Upper lobe of right lung (tissue), 1 donor: ENCODE measurements at places on chromosomes 12 and 14. TPM values are rescaled to one million over a fixed set of nuclear protein-coding genes. Genes with fewer than 3 reads are reported as not detected.

DNA sequence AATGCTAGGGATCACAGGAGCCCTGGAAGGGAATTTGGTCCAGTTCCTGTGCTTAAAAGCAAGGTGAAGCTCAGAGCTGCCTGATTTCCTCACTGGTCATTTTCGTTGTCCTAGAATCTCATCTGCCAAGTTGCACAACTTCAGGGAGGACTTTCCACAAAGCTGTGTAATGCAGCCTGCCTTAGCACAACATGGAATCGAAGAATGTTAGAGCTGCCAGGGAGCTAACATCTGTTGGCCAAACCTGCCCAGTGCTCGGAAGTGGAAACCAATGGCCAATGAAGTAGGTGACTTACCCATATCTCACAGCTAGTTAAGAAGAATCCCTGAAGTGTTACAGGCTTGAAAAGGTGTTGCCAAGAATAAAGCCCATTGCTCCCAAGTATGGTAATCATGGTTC is 79.9 kb upstream of the SSTR1 start:
- no peak for DNase-seq

Gene GRIP1
- total RNA-seq = 5.2 TPM

GRCh38 chr14:22388669-22389595 is 200.1 kb downstream of the DAD1 start:
- no peak for DNase-seq

DNA sequence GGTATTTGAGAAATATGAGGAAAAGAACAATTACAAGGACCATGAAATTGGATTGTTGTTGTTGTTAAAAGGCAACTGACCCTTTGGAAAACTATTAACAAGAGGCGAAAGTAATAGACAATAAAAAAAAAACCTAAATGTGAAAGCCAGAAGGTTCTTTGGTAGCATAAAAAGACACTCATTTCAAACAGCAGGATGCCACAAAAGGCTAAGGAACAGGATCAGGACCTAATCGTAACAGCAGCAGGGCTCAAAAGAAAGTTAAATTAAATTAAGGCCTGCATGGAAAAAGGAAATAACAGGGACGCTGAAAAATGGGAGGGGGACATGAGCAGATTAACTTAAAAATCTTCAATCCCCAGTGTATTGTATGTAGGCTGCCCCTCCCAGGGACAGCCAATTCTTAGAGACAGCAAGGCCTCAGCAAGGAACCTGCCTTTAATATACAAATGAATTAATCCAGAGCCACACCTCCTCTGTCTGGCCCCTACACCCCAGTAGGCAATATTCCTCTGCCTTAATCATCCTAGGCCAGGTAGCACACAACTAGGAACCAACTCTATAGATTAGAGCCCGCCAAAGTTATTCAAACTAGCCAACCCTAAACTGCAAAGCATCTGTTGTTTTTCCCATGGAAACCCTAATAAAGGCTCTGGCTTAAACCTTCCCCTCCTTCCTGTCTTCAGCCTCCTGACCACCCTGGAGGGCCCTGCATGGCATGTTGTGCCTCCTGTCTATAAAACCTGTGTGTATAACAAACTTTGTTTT is 28.4 kb upstream of the AP4S1 start:
- DNase-seq = no peak

Gene ESPL1
- 0.35 TPM for total RNA-seq

Gene LRP1
- 261 TPM for total RNA-seq

DNA sequence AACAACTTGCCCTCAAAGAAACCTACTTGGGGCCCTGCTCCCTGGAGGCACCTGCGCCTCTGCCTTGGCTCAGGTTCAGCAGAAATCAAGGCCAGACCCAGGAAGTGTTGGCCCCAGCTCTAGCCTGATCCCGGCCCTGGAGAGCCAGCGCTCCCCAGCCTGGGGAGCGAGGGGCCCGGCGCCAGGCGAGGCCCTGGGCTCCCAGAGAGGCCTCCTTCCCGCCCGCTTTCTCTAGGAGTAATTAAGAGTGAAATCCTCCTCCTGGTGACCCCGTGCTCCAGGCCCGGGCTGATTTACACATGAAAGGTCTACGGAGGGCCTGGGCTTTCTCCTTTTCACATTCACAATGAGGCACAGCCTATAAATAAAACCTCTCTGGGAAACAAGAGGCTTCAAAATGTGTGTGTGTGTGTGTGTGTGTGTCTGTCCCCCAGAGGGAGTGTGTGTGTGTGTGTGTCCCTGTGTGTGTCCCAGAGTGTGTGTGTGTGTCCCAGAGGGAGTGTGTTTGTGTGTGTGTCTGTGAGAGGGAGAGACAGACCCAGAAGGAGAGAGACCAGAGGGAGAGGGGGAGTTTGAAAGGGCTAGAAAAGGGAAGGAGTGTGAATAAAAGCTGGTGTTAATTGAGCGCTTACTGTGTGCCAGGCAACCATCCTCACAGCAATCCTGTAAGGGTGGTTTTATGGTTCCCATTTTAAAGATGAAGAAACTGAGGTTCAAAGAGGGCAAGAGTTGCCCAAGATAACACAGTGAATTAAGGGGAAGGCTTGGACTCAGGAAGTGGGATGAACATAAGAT is 23.8 kb upstream of the COX6A1 start:
- no peak for DNase-seq

GRCh38 chr12:84596266-84596665 is 316.3 kb downstream of the SLC6A15 start:
- no peak for DNase-seq

GRCh38 chr12:103588680-103589079 is 1.6 kb downstream of the STAB2 start:
- no peak for DNase-seq

Gene SYT1
- total RNA-seq = 0.58 TPM

GRCh38 chr12:22283006-22283506 is 51.5 kb downstream of the ST8SIA1 start:
- no peak for DNase-seq

DNA sequence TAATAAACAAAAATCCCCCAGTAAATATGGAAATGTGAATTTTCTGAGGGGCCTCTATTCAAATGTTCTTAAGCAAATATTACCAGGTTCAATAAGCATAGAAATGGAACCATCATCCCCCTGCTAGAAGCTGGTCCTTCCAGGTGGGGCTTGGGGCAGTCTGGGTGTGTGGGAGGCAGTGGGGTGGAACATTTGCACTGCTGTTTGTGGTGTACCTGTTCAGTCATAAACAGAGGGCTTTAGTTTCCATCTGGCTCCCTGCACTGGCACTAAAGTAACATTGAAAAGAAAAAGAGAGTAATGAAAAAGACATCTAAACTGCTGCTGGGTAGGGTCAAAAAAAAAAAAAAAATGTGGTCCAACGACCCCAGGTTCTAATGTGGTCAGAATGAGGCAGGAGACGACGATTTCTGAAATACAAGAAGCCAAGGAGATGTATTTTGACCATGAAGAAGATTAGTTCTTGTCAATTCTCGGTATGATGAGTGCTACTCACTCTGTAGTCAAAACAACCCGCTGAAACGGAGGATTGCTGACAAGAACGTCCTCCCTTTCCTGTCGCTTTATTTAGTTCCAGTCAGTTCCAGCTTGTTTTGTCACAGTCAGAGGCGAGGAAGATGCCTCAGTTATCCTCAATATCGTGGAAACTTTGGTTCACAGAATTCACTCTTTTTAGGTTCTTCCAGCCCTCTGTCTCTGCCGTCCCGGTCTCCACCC is 44.2 kb upstream of the MANSC4 start:
- no peak for DNase-seq

Gene PARPBP
- 2.1 TPM for total RNA-seq

Gene ZFHX2
- 2.3 TPM for total RNA-seq

GRCh38 chr14:102754370-102755262 is 22.6 kb upstream of the TRAF3 start:
- DNase-seq = no peak

Gene CDC42BPB
- 102 TPM for total RNA-seq

DNA sequence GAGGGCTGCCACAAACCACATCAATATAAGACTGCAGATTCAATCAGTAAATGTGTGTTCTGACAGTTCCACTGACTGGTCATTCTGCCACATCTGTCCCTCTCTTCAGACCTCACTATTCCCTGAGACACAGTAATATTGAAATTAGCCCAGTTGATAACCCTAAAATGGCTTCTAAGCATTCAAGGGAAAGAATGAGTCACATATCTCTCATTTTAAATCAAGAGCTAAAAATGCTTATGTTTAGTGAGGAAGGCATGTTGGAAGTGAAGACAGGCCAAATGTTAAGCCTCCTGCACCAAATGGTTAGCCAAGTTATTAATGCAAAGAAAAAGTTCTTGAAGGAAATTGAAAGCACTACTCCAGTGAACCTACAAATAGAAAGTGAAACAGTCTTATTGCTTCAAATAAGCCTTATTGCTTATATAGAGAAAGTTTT is 24.5 kb upstream of the KIF21A start:
- DNase-seq = no peak

Gene TCL1B
- total RNA-seq = not detected

GRCh38 chr14:99190696-99191394 is 81.2 kb downstream of the BCL11B start:
- DNase-seq = no peak

Gene RFX4
- not detected for total RNA-seq

GRCh38 chr14:61891810-61892209 is 129.6 kb downstream of the SNAPC1 start:
- DNase-seq = no peak

DNA sequence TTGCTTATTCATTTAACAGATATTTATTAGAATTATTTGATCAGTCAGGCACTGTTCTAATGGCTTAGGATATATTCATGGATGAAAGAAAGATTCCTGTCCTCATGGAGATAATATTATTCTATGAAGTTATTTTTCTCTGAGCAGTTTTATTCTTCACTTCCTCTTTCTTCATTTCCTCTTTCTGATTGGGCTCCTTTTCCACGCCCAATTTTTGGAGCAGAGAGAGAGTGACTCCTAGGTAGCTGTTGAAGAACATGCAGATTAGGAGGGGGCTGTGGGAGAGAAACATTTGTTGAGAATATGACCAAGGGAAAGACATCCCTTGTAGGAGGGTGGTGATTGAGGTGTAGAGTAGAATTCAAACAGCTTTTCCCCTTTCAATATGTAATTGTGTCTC is 6.0 kb upstream of the YARS2 start:
- DNase-seq = no peak

Gene NFE2
- 7.5 TPM for total RNA-seq

DNA sequence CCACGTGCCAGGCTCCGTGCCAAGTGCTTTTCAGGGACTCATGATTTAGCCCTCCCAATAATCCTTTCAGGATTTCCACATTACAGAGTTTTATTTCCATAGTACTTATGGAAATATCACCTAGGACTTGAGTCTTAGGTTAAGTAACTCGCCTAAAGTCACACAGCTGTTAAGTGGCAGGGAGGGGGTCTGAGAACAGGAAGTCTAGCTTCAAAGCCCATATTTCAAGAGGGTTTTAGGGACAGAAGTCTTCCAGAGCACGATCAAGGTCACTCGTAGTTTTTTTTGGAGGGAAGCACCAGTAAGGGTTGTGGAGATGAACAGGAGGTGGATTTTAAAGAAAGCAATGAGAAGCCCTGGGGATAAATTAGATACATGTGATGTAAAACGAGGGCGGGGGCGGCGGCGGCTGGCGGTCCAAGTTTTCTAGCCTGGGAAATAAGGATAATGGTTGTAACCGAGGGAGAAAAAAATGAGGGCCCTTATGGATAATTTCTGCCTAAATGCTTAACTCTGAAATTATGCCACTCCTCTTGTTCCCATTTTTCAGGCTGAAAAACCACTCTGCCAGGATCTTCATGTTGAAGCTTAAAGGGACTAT is 192.6 kb upstream of the FOXN3 start:
- no peak for DNase-seq

DNA sequence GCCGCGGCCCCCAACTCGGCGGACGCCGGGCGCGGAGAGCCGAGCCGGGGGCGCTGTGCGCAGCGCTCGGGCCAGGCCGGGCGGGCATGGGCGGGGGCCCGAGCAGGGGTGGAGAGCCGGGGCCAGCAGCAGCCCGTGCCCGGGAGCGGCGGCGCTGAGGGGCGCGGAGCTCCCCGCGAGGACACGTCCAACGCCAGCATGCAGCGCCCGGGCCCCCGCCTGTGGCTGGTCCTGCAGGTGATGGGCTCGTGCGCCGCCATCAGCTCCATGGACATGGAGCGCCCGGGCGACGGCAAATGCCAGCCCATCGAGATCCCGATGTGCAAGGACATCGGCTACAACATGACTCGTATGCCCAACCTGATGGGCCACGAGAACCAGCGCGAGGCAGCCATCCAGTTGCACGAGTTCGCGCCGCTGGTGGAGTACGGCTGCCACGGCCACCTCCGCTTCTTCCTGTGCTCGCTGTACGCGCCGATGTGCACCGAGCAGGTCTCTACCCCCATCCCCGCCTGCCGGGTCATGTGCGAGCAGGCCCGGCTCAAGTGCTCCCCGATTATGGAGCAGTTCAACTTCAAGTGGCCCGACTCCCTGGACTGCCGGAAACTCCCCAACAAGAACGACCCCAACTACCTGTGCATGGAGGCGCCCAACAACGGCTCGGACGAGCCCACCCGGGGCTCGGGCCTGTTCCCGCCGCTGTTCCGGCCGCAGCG is 639 bp downstream of the FZD10 start:
- DNase-seq = peak; percentile 58

- DNase-seq = no peak
Observed at GRCh38 chr14:70788898-70789297, 20.4 kb downstream of the MAP3K9 start.

Gene KRT73
- 0.52 TPM for total RNA-seq

- DNase-seq = peak; percentile 84
Observed at GRCh38 chr12:124667506-124668326, 100.3 kb upstream of the NCOR2 start.

Gene RNASE1
- total RNA-seq = 888 TPM

DNA sequence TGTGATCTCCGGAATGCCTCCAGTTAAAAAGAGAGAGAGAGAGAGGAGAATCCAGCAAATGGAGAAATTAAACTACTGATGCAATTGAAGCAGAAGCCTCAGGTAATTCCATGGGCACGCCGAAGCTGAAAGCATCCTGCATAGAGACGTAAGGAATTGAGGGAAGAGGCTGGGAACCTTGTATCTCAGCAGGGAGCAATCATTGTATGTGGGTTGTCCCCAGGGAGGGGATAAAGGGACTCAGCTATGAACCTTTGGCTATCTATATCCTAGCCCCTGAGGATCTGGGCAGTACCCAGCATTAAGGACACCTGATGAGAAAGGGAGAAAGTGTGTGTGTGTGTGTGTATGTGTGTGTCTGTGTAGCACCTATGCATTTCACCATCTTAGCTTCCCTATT is 95.8 kb upstream of the ATXN7L3B start:
- DNase-seq = no peak

GRCh38 chr12:42469355-42470175 is 120.0 kb downstream of the PRICKLE1 start:
- DNase-seq = no peak

DNA sequence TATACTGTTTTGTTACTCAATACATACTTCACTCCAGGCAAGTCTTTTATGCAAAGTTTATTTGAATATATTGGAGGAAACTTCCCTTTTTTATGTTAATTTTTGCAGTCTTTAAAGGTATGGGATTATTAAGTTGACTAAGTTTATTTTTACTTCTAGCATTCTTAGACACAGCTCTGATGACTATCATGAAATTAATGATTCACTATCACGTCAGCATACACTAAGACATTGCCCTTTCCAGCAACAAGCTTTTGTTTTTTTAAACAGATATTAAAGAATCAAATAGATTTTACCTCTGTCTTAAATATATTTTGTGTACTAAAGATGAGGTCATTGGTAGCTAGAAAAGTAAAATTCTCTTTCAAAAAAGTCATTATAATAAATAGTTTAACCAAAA is 52.1 kb downstream of the DERA start:
- no peak for DNase-seq

Gene TAS2R13
- 1.3 TPM for total RNA-seq
